Stimulated activated CD8-positive, alpha-beta memory T cell treated with anti-CD3 and anti-CD28 coated beads, Interleukin-2, amount 100 ng/mL, for 1 hour (primary cell): ENCODE measurements at places on chromosomes 11 and 22.

GRCh38 chr11:66081505-66081904 lies 11.4 kb downstream of the PACS1 start:
- peak; percentile 54 for DNase-seq

DNA sequence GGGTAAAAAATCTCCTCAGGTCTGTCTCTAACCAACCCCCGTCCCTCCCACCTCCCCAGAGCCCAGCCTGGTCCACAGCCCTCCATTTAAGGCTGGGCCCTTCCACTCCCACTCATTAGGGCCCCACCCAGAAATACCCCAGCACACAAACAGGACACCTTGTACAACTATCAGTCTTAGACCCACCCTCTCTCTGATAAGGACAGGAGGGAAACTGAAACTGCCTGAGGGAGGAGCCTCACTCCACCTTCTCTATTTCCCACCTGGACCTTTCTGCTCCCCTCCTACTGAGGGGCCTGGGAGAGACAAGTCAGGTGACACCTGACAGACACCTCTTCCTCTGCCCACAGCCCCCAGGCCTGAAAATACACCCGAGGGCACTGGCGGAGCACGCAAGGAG lies 90.2 kb downstream of the PLEKHA7 start:
- DNase-seq, result no peak

GRCh38 chr22:42562279-42562678 lies 8.5 kb downstream of the SERHL2 start:
- no peak for DNase-seq

GRCh38 chr11:64598797-64599697 lies 8.0 kb downstream of the SLC22A12 start:
- DNase-seq, result no peak

DNA sequence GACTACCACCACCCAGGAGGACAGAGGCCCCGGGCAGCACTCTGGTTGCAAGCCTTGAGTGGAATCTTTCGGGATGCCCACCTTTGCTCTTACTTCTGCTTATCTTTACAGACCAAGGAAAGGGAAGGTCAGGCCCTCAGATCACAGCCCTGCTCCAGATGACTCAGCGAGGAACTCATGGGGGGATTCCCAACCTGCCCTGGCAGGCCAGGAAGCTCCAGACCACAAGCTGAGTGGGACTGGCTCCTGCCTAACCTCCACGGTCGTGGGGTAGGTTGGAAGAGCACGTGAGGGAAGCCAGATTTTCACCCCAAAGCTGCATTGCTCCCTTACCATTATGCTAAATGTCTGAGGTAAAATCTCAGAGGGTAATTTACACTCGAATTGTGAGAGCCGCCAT lies 11.8 kb downstream of the TBC1D10A start:
- DNase-seq, result no peak

- DNase-seq, result no peak
Observed at GRCh38 chr11:13944016-13944415, 18.5 kb upstream of the SPON1 start.

DNA sequence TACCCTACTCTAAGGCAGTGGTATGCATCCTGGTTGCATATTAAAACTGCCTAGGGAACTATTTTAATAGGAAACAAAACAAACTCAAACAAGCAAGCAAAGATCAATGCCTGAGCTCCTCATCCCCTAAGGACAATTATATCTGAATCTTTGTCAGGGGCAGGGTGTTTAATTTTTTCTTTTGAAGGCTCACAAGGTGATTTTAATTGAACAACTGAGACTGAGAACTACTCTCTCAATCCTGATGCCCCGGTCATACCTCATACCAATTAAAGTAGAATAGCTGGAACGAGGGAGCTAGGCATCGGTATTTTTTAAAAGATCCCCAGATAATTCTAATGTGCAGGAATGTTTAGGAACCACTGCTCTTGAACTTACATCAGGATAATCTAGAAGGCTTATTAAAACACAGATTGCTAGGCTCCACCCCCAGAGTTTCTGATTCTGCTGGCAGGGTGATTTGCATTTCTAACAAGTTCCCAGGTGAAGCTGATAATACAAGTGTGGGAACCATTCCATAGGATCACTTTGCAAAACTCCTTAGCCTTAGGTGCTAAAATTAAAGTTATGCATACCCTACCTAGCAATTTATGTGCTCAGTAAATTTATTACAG lies 416.5 kb downstream of the GUCY1A2 start:
- DNase-seq, result no peak

DNA sequence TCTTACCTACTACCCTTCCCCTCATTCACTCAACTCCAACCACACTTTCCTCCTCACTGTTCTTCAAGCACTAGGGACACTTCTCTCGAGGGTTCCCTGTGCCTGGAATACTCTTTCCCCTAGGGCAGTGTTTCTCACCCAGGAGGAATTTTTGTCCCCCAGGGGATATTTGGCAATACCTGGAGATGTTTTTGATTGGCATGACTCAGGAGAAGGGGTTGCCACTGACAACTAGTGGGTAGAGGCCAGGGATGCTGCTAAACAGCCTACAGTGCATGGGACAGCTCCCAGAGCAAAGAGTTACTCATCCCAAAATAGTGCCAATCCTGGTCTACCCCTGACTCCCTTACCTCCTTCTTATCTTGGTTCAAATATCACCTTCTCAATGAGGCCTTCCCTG lies 40.0 kb downstream of the BTG4 start:
- DNase-seq, result no peak

- DNase-seq, result no peak
Observed at GRCh38 chr11:70811915-70812314, 413.6 kb downstream of the CTTN start.

DNA sequence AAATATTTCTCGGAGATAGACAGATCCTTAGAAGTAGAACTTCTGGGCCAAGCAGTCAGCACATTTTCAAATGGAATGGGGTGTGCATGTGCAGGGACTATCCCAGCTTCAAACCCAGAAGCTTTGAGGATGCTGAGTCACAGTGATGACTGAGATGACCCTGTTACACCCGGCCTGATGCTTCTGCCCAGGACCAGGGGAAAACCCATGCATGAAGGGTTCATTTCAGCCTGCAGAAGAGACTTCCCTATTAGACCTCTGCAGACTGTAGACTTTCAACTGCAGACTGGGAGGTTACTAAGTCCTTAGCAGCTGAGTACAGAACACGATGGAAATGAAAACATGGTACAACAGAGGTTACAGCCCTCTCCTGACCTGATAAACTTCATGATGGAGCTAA lies 3.6 kb upstream of the OR2AT4 start:
- DNase-seq, result no peak

- DNase-seq, result no peak
Observed at GRCh38 chr11:31492320-31492913, 17.0 kb downstream of the IMMP1L start.

GRCh38 chr22:50025993-50026392 lies 13.4 kb upstream of the IL17REL start:
- no peak for DNase-seq

DNA sequence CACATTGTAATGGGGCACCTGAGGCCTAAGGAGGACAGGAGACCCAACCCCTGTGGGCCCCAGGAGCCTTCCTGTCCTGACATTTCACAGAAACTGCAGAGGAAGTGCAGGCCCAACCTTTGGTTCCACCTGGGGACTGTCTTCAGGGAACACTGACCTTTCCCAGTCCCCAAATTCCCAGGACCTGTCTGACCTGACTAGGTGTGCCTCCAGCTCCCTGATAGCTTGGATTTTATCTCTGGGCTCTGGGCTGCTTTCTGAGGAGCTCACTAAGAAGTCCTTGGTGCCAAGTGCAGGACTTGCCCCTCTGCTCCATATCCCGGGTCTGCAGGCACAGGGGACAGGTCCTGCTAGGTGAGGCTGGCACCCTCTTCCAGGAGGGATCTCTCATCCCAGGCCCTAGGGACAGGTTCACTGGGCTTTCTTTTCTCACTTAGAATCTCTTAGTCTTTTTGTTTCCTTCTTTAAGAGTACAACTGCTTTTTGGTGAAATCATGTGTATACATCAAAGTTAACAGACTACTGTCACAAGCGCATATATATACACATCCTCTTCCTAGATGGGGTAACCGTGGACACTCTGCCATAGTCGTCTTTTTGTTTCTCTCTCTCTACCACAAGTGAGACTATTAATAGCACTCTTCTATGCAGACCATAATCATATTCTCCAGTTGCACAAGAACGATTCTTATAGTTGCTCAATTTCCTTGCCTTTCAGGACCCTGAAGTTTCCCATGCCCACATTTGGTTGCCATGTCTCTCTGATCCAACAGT lies 72.0 kb upstream of the IGLL5 start:
- no peak for DNase-seq

- no peak for DNase-seq
Observed at GRCh38 chr11:81987829-81988472, 745.7 kb downstream of the FAM181B start.
